ENCODE measurements at places on chromosomes 13 and 19.

GRCh38 chr13:113664751-113665596 lies 2.0 kb upstream of the GRK1 start:
- no peak overlapping the region for H3K4me3 ChIP-seq
- H3K27ac ChIP-seq = no peak overlapping the region
- DNase-seq = no peak
- no peaks in the 10 kb centered on the region for H3K27me3 ChIP-seq
- peaks cover 4% of the 10 kb centered on the region for H3K4me1 ChIP-seq
- no peaks in the 10 kb centered on the region for H3K36me3 ChIP-seq

DNA sequence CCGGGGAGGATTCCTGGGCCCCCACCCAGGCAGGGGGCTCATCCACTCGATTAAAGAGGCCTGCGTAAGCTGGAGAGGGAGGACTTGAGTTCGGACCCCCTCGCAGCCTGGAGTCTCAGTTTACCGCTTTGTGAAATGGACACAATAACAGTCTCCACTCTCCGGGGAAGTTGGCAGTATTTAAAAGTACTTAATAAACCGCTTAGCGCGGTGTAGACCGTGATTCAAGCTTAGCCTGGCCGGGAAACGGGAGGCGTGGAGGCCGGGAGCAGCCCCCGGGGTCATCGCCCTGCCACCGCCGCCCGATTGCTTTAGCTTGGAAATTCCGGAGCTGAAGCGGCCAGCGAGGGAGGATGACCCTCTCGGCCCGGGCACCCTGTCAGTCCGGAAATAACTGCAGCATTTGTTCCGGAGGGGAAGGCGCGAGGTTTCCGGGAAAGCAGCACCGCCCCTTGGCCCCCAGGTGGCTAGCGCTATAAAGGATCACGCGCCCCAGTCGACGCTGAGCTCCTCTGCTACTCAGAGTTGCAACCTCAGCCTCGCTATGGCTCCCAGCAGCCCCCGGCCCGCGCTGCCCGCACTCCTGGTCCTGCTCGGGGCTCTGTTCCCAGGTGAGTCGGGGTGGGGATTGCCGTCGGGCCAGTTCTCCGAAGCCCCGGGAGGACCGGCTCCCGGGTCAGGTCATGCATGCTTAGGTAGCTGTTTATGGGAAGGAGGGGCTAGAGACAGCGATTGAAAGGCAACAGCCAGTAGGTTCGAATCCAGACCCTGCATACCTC lies at the start of gene ICAM1:
Gene ICAM1 (plus strand): TSS at position 505 of the 779 bp plus-strand sequence. CDS start 40 bp downstream, at position 545.
- peaks cover 20% of the 10 kb centered on the region for H3K4me1 ChIP-seq
- H3K36me3 ChIP-seq = no peaks in the 10 kb centered on the region
- DNase-seq = peak; percentile 56
- peaks cover 47% of the 10 kb centered on the region for H3K27me3 ChIP-seq

GRCh38 chr19:11693505-11694499 lies 44.9 kb downstream of the ZNF823 start:
- H3K27ac ChIP-seq = no peak overlapping the region
- H3K4me3 ChIP-seq = peak overlapping the region; percentile 81
- H3K36me3 ChIP-seq = no peaks in the 10 kb centered on the region
- H3K27me3 ChIP-seq = no peaks in the 10 kb centered on the region

- no peak for DNase-seq
- H3K4me1 ChIP-seq = no peaks in the 10 kb centered on the region
- H3K27ac ChIP-seq = no peak overlapping the region
- H3K27me3 ChIP-seq = no peaks in the 10 kb centered on the region
Measured at GRCh38 chr13:73602295-73602694, 531.9 kb downstream of the KLF12 start.

DNA sequence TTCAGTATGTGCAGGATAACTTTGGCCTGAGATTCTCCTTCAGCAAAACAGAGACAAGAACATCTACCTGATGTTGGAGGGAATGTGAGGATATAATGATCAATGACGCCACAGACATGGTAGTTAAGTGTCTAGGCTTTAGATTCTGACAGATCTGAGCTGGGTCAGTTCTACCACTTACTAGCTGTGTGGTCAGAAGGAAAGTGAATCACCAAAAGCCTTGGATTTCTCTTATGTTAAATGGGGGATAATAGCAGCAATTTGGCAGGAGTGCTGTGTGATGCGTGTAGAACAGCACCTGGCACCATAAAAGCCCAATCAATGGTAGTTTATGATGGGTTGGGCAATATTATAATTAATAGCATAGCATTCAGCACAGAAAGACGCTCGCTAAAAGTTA lies 41.7 kb downstream of the RXFP2 start:
- no peak for DNase-seq
- no peaks in the 10 kb centered on the region for H3K36me3 ChIP-seq
- H3K4me3 ChIP-seq = no peak overlapping the region
- no peak overlapping the region for H3K27ac ChIP-seq
- no peaks in the 10 kb centered on the region for H3K4me1 ChIP-seq
- H3K27me3 ChIP-seq = no peaks in the 10 kb centered on the region

GRCh38 chr19:9061879-9062278 lies 25.0 kb upstream of the OR1M1 start:
- H3K36me3 ChIP-seq = no peaks in the 10 kb centered on the region
- no peak overlapping the region for H3K4me3 ChIP-seq
- DNase-seq = no peak
- no peaks in the 10 kb centered on the region for H3K4me1 ChIP-seq
- no peaks in the 10 kb centered on the region for H3K27me3 ChIP-seq

DNA sequence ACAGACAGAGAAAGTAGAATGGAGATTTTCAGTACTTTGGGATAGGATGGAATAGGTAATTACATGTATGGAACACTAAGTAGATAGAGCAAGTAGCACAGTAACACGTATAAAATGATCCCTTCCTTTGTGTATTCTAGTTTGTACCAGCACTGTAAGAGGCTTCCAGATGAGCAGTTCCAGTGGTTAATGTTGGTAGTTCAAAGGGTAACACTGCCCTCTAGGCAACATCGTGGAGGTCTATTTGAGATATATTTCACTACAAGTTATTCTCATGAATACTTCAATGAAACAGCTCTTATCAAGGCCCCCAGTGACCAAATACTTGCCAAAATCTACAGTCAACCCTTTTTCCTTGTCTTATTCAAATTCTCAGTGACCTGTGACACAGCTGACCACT lies 13.5 kb upstream of the ZNF563 start:
- no peak for DNase-seq
- H3K36me3 ChIP-seq = peaks cover 5% of the 10 kb centered on the region
- H3K27ac ChIP-seq = no peak overlapping the region

GRCh38 chr19:17977488-17977887 lies 10.6 kb downstream of the KCNN1 start:
- peaks cover 67% of the 10 kb centered on the region for H3K36me3 ChIP-seq
- H3K4me1 ChIP-seq = no peaks in the 10 kb centered on the region
- H3K27me3 ChIP-seq = no peaks in the 10 kb centered on the region

- no peak overlapping the region for H3K27ac ChIP-seq
- H3K4me1 ChIP-seq = peaks cover 50% of the 10 kb centered on the region
- no peaks in the 10 kb centered on the region for H3K27me3 ChIP-seq
- no peak overlapping the region for H3K4me3 ChIP-seq
- no peak for DNase-seq
Measured at GRCh38 chr13:98478189-98479129, 98.4 kb downstream of the STK24 start.

GRCh38 chr13:68019901-68020300 lies 789.8 kb upstream of the PCDH9 start:
- no peak overlapping the region for H3K27ac ChIP-seq
- no peak for DNase-seq
- H3K27me3 ChIP-seq = no peaks in the 10 kb centered on the region
- H3K4me3 ChIP-seq = no peak overlapping the region

- H3K4me1 ChIP-seq = no peaks in the 10 kb centered on the region
- H3K27me3 ChIP-seq = no peaks in the 10 kb centered on the region
- no peak for DNase-seq
- no peak overlapping the region for H3K27ac ChIP-seq
- no peak overlapping the region for H3K4me3 ChIP-seq
Measured at GRCh38 chr13:33582121-33582520, 235.8 kb upstream of the RFC3 start.

DNA sequence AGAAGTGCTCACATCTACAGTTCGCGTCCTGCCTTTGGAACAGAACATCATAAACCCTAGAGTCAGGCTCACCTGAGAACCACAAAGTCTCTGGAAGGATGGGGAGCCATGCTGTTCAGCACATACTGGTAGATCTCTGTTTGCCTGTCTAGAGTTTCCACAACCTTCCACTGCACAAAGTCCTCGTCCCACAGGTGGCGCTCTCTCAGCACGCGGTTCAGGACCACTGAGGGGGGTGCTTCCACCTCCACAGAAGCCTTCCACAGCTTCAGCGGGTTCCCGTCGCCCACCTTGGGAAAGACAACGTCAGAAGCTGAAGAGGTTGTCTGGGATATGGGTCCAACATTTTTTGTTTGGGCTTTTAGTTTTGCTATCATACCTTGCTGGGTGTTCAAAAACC lies 93.6 kb downstream of the KL start:
- no peak overlapping the region for H3K4me3 ChIP-seq
- DNase-seq = no peak
- peaks cover 40% of the 10 kb centered on the region for H3K36me3 ChIP-seq

DNA sequence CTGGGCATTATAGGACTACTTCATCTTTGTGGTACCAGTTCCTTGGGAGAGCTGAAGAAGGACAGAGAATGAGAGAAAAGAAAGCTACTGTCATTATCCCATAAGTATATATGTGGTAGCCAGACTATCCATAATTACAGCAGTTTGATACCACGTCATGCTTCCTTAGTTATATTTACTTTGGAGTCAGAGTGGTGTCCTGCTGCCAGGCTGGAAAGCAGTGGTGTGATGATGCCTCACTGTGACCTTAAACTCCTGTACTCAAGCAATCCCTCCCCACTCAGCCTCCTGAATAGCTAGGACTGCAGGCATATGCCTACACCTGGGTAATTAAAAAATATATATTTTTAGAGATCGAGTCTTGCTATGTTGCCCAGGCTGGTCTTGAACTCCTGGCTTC lies 57.8 kb downstream of the WTIP start:
- no peak overlapping the region for H3K4me3 ChIP-seq
- no peak overlapping the region for H3K27ac ChIP-seq
- no peaks in the 10 kb centered on the region for H3K4me1 ChIP-seq
- H3K27me3 ChIP-seq = no peaks in the 10 kb centered on the region
- no peaks in the 10 kb centered on the region for H3K36me3 ChIP-seq
- DNase-seq = no peak

GRCh38 chr13:109007946-109008345 lies 378.5 kb downstream of the MYO16 start:
- no peaks in the 10 kb centered on the region for H3K36me3 ChIP-seq
- H3K4me1 ChIP-seq = no peaks in the 10 kb centered on the region
- H3K4me3 ChIP-seq = no peak overlapping the region
- no peaks in the 10 kb centered on the region for H3K27me3 ChIP-seq
- DNase-seq = no peak

- no peak overlapping the region for H3K4me3 ChIP-seq
- DNase-seq = no peak
- H3K36me3 ChIP-seq = no peaks in the 10 kb centered on the region
- no peaks in the 10 kb centered on the region for H3K4me1 ChIP-seq
- H3K27me3 ChIP-seq = no peaks in the 10 kb centered on the region
Measured at GRCh38 chr13:108176685-108177274, 38.6 kb downstream of the LIG4 start.

GRCh38 chr13:113915786-113916329 lies 52.0 kb upstream of the GAS6 start:
- H3K36me3 ChIP-seq = no peaks in the 10 kb centered on the region
- no peaks in the 10 kb centered on the region for H3K27me3 ChIP-seq

DNA sequence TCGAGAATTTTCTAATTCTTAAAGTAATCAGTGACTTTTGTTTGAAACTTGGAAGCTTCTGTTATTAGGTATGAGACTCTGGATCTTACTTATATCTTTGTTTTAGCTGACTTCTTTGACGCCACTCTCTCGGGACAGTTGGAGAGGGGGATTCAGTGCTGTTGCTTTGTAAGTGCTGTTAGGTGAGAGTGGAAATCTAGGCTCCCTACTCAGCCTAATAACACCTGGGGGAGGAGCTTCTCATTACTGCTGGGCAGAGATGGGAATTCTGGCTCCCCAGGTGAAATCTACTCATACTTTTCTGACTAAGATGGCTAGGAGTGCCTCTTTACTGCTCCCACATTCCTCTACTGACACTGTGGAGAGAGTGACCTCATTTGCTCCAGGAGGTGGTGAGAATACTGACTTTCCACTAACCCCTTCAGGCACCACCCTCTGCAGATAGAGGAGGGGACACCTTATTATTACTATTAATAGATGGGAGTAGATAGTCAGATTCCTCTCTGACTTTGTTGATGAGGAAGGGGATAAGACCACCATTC lies 324.9 kb upstream of the SPRY2 start:
- no peaks in the 10 kb centered on the region for H3K4me1 ChIP-seq
- no peaks in the 10 kb centered on the region for H3K36me3 ChIP-seq
- no peaks in the 10 kb centered on the region for H3K27me3 ChIP-seq
- DNase-seq = no peak

GRCh38 chr19:19475849-19476828 lies 39.2 kb downstream of the TSSK6 start:
- H3K27me3 ChIP-seq = no peaks in the 10 kb centered on the region
- H3K4me1 ChIP-seq = peaks cover 12% of the 10 kb centered on the region
- H3K4me3 ChIP-seq = no peak overlapping the region
- no peak for DNase-seq
- no peak overlapping the region for H3K27ac ChIP-seq
- peaks cover 6% of the 10 kb centered on the region for H3K36me3 ChIP-seq

GRCh38 chr13:79187917-79188690 lies 218.0 kb downstream of the RBM26 start:
- H3K27ac ChIP-seq = no peak overlapping the region
- H3K4me1 ChIP-seq = no peaks in the 10 kb centered on the region
- no peaks in the 10 kb centered on the region for H3K36me3 ChIP-seq
- H3K4me3 ChIP-seq = no peak overlapping the region
- DNase-seq = no peak

DNA sequence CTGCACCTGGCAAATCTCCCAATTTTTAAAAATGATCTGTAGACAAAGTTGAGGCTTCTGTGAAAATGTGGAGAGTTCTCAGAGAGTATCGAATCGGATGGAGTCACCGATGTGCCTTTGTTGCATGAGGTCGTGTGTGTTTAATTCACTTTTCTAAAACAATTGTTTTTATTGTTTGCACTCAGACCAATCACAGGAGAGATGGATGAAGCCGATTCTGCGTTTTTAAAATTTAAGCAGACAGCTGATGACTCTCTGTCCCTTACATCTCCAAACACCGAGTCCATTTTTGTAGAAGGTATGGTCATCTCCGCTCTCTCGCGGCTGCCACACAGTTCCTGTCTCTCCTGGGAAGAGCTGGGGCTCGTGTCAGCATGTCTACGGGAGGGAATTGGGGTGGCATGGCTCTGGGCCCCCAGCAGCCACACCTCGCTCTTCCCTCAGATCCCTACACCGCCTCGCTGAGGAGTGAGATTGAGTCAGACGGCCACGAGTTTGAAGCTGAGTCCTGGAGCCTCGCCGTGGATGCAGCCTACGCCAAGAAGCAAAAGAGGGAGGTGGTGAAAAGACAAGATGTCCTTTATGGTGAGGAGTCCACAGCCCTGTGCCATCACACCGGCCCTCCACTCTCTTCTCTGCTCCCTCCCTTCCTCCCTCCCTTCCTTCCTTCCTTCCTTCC lies 47.2 kb downstream of the PEX11G start:
- H3K4me3 ChIP-seq = no peak overlapping the region
- H3K4me1 ChIP-seq = peaks cover 3% of the 10 kb centered on the region
- no peaks in the 10 kb centered on the region for H3K27me3 ChIP-seq
